ENCODE measurements at places on chromosomes 7 and 10.

GRCh38 chr7:159061674-159062212, 82.9 kb downstream of the VIPR2 start:
- no peak for DNase-seq

GRCh38 chr7:152025937-152026890, 740 bp downstream of the GALNT11 start:
- DNase-seq: no peak

GRCh38 chr10:6918305-6918704, 338.2 kb upstream of the PRKCQ start:
- DNase-seq: peak; percentile 57

DNA sequence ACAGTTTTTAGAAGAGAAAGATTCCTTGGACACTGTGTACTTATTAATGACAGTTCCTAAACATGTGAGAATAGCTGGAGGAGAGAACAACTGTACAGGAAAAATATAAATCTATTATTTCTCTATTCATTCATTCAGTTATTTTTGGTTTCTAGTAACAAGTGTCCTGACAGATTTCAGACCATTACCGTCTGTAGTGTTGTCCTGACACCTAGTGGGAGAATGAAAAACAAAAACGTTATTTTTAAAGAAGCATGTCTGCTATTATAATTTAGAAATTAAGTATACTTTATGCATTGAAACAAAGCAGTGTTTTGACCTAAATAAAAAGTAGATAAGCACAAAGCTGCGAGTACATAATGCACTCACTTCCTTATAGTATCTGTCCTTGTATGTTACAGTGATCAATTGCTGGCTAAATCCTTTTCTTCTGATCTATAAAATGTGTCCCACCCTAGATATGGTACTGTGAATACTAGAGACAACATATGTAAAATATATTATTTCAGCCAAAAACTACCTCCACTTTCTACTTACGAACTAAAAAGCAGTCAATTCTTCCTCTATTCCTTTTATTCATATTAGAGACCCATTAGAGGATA, 575.6 kb downstream of the ARL4A start:
- no peak for DNase-seq

GRCh38 chr10:119803264-119803663, 69.4 kb downstream of the MCMBP start:
- no peak for DNase-seq

GRCh38 chr7:32218154-32218467, 147.9 kb upstream of the PDE1C start:
- DNase-seq: no peak

- no peak for DNase-seq
Observed at GRCh38 chr7:51249187-51249945, 67.2 kb downstream of the COBL start.

- no peak for DNase-seq
Observed at GRCh38 chr7:109967406-109967805, 1123.5 kb upstream of the LRRN3 start.

DNA sequence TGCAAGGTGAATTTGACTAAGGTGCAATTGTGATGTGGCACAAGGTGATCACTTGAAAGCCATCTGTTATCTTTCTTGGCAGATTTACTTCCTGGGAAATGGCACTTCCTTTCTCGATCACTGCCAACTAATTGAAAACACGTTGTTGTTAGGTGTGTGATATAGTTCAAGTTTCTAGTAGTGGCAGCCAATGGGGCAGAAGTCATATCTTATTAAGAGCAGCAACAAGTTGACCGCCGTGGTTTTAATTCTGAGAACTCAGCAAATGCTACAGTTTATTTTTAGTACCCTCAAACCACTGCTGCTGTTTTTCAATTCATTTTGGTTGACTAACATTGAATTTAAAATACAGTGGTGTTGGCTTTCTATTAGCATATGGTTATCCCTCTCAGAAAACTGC, 1.6 kb downstream of the CHN2 start:
- no peak for DNase-seq

DNA sequence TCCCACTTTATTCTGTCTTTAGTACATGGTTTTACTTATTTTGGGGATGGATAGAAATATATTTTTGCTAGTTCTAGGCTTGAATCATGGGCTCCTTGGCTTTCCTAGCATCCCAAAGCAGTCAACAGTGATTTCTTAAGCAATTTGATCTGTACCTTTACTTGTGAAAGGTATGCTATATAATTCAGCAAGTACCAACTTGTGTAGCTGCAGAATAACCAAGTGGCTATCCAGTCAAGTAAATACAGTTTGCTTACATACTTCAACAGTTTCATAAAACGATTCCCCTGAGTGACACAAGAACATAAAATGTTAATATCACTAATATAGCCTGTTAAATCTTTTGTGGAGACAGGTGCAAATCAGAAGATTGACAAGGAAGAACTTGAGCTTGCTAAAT, 67.2 kb downstream of the PODXL start:
- DNase-seq: no peak

DNA sequence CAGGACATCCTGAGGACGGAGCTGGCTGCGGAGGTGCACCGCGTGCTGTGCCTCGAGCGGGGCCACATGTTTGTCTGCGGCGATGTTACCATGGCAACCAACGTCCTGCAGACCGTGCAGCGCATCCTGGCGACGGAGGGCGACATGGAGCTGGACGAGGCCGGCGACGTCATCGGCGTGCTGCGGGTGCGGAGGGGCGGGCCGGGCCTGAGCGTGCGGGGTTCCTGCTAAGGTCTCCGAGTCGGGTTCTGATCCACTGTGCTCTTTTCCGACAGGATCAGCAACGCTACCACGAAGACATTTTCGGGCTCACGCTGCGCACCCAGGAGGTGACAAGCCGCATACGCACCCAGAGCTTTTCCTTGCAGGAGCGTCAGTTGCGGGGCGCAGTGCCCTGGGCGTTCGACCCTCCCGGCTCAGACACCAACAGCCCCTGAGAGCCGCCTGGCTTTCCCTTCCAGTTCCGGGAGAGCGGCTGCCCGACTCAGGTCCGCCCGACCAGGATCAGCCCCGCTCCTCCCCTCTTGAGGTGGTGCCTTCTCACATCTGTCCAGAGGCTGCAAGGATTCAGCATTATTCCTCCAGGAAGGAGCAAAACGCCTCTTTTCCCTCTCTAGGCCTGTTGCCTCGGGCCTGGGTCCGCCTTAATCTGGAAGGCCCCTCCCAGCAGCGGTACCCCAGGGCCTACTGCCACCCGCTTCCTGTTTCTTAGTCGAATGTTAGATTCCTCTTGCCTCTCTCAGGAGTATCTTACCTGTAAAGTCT, 10.4 kb downstream of the ATG9B start:
- DNase-seq: peak; percentile 90

GRCh38 chr10:83991986-83992753, 147.1 kb upstream of the GHITM start:
- peak; percentile 7 for DNase-seq

DNA sequence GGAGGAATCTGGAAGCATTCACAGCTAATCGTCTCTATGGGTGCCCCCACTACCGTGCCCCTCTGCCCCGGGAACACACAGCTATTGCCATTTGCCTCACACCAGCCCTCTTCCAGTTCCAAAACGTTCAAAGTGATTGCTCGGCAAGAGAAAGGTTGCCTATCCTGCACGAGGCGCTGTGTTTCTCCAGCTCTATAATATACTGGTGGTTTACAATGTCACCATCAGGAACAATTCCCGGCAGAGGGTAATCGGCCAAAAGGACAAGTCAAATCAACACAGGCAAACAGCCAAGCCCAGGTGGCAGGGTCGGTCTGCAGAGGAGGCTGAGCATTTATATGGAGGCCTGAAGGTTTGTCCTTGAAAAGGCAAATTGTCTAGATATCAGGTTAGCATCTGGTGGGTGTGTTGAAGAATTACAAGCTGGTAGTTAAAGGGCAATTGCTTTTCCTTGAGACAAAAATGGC, 29.2 kb upstream of the TNS3 start:
- DNase-seq: no peak

DNA sequence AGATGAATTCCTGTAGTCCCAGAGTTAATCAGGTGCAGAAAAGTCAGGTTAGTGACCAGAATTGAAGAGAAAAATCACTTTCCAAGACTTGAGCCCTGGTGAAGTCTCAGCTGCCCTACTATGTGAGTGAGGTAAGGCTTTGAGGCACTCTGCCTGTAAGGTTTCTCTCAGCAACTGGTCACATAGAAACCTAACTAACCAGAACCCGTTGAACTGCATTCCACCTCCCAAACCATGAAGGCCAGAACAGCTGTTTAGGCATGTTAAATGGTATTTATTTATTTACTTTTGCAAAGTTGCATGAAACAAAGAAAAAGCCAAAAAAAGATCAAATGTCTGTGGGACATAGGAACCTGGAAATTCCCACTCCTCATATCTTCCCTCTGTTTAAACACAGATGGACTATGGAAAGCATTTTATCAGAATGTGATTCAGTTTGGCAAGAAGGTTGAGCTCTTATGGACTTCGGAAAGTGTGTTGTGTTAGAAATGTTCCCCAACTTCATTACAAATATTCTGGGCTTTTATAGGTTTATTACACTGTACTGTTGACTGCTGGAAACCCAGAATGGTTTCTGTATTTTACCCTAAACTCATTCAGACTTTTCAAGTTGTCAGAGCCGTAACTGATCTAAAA, 12.8 kb upstream of the GPR85 start:
- no peak for DNase-seq

DNA sequence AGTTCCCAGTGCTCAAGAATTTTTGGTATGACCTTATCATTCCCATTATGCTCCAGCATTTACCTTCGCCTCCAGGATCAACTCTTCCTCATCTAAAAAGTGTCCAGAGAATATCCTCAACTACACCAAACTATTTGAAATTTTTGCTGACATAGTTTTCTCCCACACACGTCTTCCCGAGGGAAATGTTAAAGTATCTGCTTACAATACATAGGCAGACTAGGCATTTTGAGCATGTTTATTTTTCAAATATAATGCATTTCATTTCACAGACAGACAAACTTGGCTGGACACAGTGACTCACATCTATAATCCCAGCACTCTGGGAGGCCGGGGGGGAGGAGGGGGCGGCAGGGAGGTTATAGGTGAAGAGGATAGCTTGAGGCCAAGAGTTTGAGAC, 177.1 kb upstream of the TRIM24 start:
- no peak for DNase-seq

DNA sequence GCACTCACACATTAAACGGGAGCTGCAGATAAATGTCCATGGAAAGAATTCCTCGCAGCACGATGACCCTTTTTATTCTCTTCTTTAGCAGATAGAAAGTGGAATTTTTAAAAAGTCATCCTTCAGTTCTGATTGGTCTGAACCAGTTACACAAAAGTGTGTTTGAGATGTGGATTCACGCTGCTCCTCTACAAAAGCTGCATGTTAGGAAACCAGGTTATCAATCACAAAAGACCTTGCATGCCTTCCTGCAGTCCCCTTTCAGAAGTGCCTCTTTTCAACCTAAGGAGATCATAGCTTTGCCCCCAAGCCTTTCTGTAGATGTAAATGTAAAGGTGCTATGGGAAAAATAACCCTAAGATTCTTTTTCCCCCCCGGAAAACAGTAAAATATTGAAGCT, 299.7 kb downstream of the PLXDC2 start:
- no peak for DNase-seq

DNA sequence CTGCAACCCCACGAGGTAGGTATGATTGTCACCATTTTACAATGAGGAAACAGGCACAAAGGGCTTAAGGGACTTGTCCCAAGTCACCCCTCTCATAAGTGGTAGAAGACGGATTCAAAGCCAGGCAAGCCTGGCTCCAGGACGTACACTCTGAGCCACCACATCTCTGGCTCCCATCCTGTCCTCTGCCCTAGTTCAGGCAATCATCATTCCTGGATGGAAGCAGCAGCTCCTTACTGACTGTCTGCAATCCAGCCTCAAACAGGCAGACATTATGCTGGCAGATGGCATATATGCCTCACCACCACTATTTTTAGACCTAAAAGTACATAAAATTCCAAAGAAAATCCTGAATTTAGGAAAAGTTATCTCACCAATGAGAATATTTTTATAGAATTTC, 100.7 kb downstream of the USP6NL start:
- no peak for DNase-seq

DNA sequence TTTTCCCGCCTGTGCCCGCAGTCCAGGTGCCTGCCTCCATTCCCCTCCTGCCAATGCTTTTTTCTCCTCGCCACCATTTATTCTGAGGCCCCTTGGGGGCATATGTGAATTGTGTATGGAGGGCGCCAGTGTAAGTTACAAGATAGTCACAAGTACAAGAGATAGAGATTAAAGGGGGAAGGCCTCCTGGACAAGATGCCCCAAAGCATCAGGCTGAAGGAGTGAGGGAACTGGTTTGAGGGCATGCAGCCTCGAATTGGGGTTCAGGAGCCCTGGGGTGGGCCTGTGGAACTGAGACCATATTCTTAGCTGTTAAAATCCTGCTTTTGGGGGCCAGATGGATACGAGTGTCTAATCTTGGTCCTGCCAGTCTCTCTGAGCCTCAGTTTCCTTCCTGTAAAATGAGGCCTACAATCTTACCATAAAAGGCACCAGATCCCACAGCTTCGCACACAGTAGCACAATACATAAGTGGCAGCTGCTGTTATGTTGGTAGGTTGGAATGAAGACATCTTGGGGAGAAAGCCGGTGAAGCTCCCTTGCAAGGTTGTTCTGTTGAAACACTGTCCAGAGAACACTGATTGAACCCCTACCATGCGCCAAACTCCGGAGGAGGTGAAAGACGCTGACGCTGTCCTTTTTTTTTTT, 545 bp upstream of the COMTD1 start:
- DNase-seq: no peak

- no peak for DNase-seq
Observed at GRCh38 chr7:30465811-30466180, 12.8 kb downstream of the NOD1 start.

DNA sequence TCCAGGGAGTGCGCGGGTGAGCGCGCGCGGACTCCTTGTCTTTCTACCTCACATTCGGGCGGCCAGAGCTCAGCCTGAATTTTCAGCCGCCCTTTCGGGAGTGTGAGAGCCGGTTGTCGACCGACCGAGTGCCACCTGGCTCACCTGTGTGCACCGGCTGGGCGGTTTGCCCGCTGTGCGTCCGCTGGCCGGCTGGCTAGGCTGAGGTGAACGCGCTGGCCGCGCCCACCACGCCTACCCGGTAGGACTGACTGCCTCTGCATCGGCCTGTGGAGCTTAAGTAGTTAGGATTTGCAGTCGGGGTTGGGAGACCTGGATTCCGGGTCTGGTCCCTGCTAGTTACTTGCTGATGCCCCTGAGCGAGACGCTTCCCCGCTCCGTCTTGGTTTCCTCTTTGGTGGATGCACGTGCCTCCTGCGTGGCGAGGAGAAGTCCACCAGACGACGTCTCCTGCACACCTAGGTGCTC, 553 bp downstream of the TSPAN15 start:
- no peak for DNase-seq

DNA sequence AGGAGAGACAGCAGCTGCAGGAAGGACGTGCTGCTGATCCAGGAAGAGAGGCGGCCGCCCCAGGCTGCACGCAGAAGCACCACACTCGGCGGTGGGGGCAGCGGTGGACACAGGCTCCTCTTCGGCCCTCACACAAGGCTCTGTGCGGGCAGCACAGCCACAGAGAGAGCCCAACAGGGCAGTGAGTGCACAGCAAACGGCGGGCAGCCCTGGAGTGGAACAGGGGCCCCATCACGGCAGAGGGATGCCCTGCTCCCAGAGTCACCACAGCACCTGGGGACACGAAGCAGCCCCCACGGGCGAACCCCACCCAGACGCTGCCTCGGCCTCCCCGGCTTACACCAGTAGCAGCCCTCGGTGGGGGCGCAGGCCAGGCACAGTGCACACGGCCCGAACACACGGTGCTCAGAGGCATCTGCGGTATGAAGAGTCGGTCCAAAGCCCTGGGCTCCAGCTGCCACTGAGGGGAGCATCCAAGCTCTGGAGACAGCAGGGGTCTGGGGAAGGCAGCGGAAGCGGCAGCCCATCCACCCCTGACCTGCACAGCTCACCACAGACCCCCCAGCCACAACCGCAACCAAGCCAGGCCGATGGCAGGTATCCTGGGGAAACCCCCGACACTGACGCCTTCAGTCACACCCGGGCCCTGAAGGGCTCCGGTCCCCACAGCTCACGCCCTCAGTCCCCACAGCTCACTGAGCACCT, 16.8 kb downstream of the NUDT1 start:
- DNase-seq: no peak

All from activated naive CD8-positive, alpha-beta T cell treated with anti-CD3 and anti-CD28 coated beads for 36 hours (primary cell).